ENCODE measurements at places on chromosomes 7 and 10. TPM values are rescaled to one million over a fixed set of nuclear protein-coding genes. Genes with fewer than 3 reads are reported as not detected.

DNA sequence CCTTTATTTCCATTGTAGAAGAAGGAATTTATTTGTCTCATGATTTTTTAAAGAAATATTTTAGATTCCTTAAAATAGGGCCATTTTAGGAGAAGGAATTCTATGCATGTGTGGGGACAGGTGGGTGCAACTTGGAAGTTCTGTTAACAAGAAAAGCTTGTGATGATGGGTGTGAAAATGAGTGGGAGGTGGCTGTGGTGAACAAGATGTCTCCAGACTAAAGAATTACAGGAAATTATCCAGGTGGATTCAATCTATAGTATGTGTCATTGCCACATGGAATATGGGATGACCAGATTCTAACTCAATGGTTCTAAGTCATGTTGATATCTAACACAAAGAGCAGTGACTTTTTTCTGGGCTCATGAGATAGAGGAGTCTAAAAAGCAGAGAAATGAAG lies 229.6 kb upstream of the IGFBP3 start:
- DNase-seq = no peak
- H3K27me3 ChIP-seq = no peaks in the 10 kb centered on the region
- H3K4me3 ChIP-seq = no peak overlapping the region
- peaks cover 8% of the 10 kb centered on the region for H3K4me1 ChIP-seq
- H3K27ac ChIP-seq = no peak overlapping the region

DNA sequence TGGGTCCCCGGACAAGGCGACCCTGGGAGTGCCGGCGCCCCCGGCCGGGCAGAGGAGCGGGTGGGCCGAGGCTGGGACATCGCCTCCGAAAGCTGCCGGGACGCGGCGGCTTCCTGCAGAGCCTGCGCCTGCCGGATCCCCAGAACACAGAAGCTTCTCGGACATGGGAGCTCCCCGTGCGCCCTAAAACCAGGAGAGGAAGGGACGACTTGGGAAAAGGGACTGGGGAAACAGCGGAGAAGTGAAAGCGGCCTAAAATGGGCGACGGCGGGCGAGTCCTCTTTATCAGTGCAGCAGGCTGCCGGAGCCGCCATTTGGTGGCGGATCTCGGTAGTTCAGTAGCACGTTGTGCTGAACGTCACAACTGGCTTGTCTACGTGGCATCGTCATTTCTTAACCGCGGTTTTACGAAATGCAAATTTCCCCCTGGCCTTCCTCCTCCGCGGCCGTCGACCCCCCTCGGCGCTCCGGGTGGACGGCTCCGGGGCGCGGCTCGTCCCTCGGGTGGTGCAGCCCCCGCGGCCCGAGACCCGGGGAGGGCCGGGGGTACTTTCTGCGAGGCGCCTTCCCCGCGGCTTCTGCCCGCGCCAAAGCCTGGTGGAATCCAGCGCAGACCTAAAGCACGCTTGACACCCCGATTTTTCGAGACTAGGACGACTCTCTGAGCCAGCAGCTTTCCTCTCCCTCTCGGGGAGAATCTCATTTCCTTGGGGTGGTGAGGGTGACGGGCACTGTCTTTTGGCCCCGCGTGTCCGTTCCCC lies 9.9 kb upstream of the SPAG6 start:
- H3K4me3 ChIP-seq = peak overlapping the region; percentile 17
- H3K27me3 ChIP-seq = peaks cover 62% of the 10 kb centered on the region
- no peaks in the 10 kb centered on the region for H3K36me3 ChIP-seq
- peaks cover 32% of the 10 kb centered on the region for H3K4me1 ChIP-seq
- DNase-seq = peak; percentile 48

DNA sequence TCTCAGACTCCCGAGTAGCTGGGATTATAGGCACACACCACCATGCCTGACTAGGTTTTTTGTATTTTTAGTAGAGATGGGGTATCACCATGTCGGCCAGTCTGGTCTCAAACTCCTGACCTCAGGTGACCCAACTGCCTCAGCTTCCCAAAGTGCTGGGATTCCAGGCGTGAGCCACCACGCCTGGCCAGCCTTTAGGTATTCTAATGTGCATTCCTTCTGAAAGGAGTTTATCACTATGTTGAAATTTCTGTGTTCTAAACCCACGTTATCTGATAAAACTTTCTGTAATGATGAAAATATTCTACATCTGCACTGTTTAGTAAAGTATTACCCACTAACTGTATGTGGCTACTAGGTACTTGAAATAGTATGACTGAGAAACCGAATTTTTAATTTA lies 110.6 kb upstream of the IMMP2L start:
- no peaks in the 10 kb centered on the region for H3K36me3 ChIP-seq
- H3K4me3 ChIP-seq = no peak overlapping the region
- DNase-seq = no peak
- H3K27me3 ChIP-seq = no peaks in the 10 kb centered on the region

GRCh38 chr10:3926675-3927525 lies 141.9 kb upstream of the KLF6 start:
- no peaks in the 10 kb centered on the region for H3K4me1 ChIP-seq
- H3K4me3 ChIP-seq = no peak overlapping the region
- H3K27ac ChIP-seq = no peak overlapping the region
- no peaks in the 10 kb centered on the region for H3K27me3 ChIP-seq
- no peak for DNase-seq

SORCS3 gene
- total RNA-seq = not detected

DNA sequence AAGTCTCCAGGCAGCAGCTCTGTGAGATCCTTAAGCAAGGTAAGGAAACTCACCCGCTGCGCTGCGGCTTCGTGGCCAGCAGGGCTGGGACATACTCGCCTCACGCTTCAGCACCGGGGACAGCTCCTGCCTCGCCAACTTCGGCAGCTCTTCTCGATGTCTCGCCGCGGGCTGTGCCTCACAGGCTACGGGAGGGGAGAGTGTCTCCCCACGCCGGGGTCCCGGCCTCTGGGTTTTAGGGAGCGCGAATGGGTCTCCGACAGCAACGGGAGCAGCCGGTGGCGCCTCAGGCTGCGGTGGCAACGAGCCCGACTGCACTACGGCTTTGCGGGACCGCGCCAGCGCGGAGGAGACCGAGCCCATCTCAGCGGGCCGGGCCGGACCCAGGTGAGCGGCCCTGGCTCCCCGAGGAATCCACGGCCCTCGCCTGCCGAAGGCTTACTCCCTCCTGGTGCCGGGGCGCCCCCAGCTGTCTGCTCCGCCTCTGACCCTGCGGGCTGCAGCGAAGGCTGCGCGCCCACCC lies 62.4 kb downstream of the LSM5 start:
- no peak overlapping the region for H3K27ac ChIP-seq
- no peak overlapping the region for H3K4me3 ChIP-seq
- peaks cover 14% of the 10 kb centered on the region for H3K27me3 ChIP-seq
- H3K36me3 ChIP-seq = no peaks in the 10 kb centered on the region

DNA sequence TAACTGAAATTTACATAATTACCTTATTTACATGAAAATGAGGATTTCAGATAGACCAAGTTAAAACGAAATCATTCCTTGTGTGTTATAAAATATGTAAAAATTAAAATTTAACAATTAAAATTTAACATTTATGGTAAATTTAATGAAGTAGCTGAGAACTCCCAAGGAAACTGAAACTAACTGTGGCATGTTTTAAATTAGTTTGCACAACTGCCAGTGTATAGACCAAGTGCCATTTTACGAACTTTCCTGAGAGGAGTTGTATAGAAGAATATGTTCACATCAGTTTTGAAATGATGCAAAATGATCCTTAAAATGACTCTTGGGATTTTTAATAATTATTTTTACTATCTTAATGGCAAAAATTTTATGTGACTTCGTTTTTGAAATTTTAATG lies 23.6 kb downstream of the PDLIM1 start:
- H3K36me3 ChIP-seq = peaks cover 24% of the 10 kb centered on the region
- no peak for DNase-seq
- no peak overlapping the region for H3K4me3 ChIP-seq
- peak overlapping the region; percentile 22 for H3K27ac ChIP-seq
- peaks cover 31% of the 10 kb centered on the region for H3K4me1 ChIP-seq

DNA sequence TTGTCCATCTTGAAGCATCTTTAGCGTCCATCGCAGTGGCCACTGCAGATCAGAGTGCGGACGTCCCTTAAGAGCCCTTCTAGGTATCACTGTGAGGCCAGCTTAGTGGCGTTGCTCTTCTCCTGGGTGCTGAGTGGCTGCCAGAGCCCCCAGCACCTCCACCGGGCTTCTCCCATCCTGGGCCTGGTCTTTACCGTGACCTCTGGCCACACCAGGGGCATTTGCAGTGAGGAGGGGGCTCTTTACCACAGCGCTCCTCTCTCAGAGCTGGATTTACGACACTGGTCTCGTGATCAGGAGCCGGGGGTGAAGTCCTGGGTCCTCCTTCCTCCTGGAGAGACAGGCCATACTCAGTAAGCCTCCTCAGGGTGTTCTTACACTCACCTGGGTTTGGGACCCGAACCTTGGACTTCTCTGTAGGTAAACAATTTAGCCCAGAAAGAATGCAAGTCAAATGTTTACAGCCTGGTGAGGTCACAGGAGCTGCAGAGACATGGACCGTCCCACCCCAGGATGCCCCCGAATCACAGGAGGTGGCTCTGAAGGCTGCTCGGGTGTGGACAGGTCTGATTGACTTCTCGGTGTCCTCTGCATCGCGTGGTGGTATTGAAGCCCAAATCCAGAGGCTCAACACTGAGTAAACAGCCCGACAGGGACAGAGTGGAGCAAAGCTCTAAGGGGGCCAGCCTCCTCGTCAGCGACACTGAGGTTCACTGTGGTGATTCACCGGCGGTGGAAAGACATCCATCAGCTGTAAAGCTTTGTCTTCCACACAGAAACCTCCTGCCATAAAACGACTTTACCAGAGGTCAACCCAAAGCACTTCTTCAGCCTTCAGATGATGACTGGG lies 33.0 kb downstream of the JAKMIP3 start:
- no peak overlapping the region for H3K4me3 ChIP-seq
- no peak overlapping the region for H3K27ac ChIP-seq
- no peak for DNase-seq
- H3K27me3 ChIP-seq = no peaks in the 10 kb centered on the region

DNA sequence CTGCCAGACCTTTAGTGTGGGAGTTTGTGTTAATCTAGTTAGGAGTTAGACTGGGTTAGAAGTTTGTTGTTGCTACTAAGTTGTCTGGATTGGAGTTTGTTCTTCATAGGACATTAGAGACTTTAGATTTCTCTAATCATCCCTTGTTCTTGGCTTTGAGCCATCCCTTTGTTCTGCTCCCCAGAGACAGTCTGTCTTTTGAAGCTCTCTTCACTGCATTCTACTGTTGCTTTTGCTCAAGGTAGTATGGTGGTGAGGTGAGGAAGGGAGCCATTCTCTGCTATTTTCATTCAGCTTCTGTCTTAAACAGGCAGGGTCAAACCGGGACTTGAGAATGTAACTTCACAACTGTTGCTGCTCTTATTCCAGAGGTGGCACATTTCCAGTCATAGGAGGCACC lies 10.4 kb upstream of the TARP start:
- no peaks in the 10 kb centered on the region for H3K36me3 ChIP-seq
- no peak for DNase-seq
- H3K27me3 ChIP-seq = no peaks in the 10 kb centered on the region
- H3K4me3 ChIP-seq = no peak overlapping the region
- H3K4me1 ChIP-seq = peaks cover 14% of the 10 kb centered on the region

NUTM2D gene
- 1.8 TPM for total RNA-seq

GRCh38 chr7:139591550-139592195 lies 68.2 kb downstream of the CLEC2L start:
- H3K4me3 ChIP-seq = no peak overlapping the region
- H3K27me3 ChIP-seq = no peaks in the 10 kb centered on the region
- H3K36me3 ChIP-seq = peaks cover 45% of the 10 kb centered on the region

DNA sequence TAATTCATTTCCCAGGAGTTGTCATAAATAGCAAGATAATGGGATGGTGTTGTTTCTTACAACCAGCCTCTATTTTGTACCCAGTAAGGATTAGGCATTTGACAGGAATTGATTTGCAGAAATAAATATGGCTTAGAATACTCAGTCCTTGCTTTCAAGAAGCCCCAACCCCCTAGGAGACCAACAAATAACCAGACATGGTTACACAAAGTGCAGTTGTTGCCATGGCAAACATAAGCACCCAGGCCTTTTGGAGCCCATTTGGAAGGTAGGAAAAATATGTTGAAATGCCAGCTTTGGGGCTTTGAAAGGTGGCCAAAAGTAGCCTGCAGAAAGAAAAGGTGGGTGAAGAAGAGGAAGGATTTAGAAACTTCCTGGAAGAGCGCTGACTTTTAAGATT lies 397.5 kb downstream of the CDC14C start:
- no peaks in the 10 kb centered on the region for H3K36me3 ChIP-seq
- H3K4me3 ChIP-seq = no peak overlapping the region
- no peaks in the 10 kb centered on the region for H3K4me1 ChIP-seq
- H3K27ac ChIP-seq = no peak overlapping the region

- H3K27ac ChIP-seq = no peak within 1 kb of the TSS
- H3K27me3 ChIP-seq = peaks cover 27% of the 10 kb centered on the region
- H3K36me3 ChIP-seq = no peaks in the 10 kb centered on the region
- no peak for DNase-seq
- peaks cover 34% of the 10 kb centered on the region for H3K4me1 ChIP-seq
Observed at GRCh38 chr10:133237588-133238465, at the start of gene VENTX. VENTX (plus strand) TSS chr10:133237855; CDS start chr10:133237915, 60 bp downstream.

DNA sequence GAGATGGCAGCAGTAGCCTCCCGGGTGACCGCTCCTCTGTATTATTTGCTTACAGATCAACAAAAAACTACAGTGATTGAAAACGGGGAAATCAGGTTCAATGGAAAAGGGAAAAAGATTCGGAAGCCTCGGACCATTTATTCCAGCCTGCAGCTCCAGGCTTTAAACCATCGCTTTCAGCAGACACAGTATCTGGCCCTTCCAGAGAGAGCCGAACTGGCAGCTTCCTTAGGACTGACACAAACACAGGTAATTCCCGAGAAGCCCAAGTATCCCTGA lies 2.2 kb downstream of the DLX6 start:
- H3K27me3 ChIP-seq = peaks cover 66% of the 10 kb centered on the region
- no peak overlapping the region for H3K4me3 ChIP-seq
- H3K36me3 ChIP-seq = no peaks in the 10 kb centered on the region

- no peak overlapping the region for H3K4me3 ChIP-seq
- DNase-seq = no peak
- H3K27ac ChIP-seq = no peak overlapping the region
- H3K27me3 ChIP-seq = no peaks in the 10 kb centered on the region
- no peaks in the 10 kb centered on the region for H3K4me1 ChIP-seq
- peaks cover 89% of the 10 kb centered on the region for H3K36me3 ChIP-seq
Observed at GRCh38 chr10:46006219-46006618, 24.2 kb downstream of the NCOA4 start.

SSC4D gene
- 14.0 TPM for total RNA-seq

CCDC3 gene
- total RNA-seq = 6.8 TPM

SPAM1 gene
- total RNA-seq = not detected

- H3K27me3 ChIP-seq = no peaks in the 10 kb centered on the region
- peak; percentile 79 for DNase-seq
- no peaks in the 10 kb centered on the region for H3K36me3 ChIP-seq
- H3K4me1 ChIP-seq = no peaks in the 10 kb centered on the region
Observed at GRCh38 chr7:8261711-8262695, at the start of gene ICA1. ICA1 (minus strand) TSS chr7:8262167; CDS start chr7:8235926, 26,241 bp downstream.

LRRTM3 gene
- not detected for total RNA-seq

DNA sequence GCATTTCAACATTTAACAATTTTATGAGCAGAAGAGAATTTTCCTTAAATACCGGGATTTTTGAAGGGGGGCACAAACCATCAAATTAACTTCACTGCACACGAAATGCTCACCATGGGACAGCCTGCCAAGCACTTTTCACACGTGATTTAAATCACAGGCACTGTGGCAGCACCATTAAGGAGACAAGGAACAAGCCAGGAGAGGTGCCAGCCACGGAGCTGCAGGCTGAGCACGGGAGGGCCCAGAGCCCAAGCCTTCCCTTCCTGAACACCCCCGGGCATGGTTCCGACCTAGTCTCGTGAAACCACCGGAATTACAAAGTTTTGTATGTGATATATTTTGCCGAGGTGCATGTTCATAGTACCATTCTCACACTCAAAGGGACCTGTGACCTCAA lies 13.4 kb downstream of the PITRM1 start:
- H3K36me3 ChIP-seq = peaks cover 68% of the 10 kb centered on the region
- DNase-seq = no peak
- H3K4me3 ChIP-seq = no peak overlapping the region
- H3K4me1 ChIP-seq = no peaks in the 10 kb centered on the region

TFPI2 gene
- total RNA-seq = not detected
